Activated CD8-positive, alpha-beta memory T cell treated with anti-CD3 and anti-CD28 coated beads, Interleukin-2, amount 50 U/mL, for 4 hours (primary cell): ENCODE measurements at places on chromosomes 6 and 20.

- DNase-seq, result no peak
Measured at GRCh38 chr6:14676064-14676463, 558.5 kb downstream of the CD83 start.

DNA sequence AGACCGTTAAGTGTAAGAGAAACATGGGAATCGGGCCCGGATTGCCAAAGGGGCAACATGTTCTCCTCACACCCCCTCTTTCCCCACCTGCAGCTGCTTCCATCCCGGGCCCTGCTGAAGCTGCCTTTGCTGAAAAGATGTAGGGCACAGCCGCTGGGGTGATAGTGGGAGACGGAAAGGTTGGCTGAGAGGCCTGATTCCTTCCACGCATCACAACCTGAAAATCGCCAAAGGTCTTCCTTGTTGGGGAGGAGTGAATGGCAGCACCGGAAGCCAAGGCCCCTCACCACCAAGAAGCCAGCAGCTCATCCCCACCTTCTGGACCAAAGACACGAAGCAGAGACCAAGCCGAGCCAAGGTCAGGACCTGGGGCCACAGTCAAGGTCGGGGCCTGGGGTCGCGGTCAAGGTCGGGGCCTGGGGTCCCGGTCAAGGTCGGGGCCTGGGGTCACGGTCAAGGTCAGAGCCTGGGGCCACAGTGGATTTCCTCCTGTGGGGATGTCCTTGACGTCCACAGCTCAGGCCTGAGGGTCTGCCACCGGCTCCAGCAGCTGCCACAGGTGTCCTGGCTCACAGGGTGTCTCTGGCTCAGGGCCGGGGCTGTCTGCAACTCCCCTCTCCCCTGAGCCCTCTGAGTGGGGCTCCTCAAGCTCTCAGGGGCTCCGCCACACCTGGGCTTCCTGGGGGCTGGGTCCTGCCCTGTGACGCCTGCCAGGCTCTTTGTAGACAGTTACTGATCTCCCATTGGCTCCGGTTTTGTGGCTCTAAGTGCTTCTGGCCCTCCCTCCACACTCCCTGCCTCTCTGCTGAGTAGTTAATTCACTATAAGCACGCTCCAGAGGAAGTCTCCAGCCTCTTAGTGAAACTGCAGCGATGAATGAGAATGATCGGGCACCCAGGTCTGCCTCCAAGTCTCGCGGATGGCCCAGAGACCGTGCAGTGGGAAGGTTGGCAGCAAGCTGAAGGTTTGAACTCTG is 5.5 kb upstream of the CHRNA4 start:
- DNase-seq, result no peak

DNA sequence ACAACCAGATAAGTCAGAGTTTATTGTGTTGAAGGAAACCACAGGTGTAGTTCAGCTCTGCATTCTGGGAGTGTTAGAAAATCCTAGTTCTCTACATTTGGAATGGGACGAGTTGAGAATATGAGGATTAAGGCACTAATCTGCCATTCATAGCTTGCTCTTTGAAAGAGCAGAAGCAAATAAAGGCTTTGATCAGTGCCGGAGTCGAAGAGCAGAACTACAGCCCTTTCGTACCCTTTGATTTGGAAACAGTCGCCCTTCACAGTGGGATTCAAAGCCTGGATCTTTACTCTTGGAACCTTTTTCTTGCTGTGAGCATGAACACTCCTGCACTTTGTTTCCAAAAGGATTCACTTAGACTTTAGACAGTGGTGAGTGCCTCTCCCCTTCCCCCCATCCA is 523.9 kb upstream of the POU3F2 start:
- no peak for DNase-seq

- no peak for DNase-seq
Measured at GRCh38 chr20:17179840-17180239, 47.0 kb upstream of the PCSK2 start.

DNA sequence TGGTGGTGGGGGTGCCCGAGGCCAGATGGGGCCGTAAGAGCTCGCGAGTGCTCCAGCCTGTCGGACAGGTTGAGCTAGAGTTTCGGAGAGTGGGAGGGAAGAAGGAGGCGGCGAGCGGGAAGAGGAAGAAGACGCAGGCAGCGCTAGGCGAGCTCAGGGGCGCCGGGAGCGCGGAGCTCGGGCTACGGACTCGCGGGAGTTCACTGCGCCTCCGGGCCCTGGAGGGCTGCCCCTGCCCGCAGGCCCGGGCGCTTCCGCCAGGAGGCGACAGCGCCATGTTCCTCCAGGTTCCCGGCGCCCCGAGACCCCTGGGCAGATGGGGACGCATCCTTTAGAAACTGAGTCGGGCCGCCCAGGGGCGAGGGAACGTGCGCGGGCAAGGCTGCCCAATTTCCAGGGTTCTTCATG is 984 bp downstream of the TFAP2C start:
- no peak for DNase-seq

DNA sequence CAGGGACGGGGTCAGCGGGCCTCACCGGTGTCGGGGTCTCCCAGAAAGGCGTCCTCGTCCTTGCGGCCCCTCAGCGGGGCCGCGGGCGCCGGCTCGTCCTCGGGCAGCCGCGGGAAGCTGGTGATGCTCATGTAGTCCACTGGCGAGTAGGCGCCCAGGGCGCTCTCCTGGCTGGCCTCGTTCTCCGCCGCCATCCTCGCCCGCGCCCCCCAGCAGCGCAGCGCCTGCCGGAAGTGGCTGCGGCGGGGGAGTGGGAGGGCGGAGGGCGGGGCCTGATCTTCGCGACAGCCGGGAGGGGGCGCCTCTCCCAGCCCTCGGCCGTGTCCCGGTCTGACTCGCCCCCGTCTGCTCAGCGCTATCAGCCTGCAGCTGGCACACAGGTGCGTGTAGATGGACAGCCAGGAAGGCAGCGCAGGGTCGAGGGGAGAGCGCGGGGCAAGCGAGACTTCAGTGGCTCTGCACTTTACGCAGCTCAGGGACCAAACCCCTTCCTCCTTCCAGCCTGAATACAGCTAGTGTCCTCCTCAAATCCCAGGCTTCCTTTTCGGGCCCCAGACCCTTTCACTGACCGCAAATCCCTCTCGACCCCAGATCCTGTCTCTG is at the start of gene GGT7:
Gene GGT7 (minus strand): TSS at position 235 of the 603 bp plus-strand sequence. CDS start 41 bp downstream, at position 194.
- DNase-seq, result peak; percentile 90

GRCh38 chr6:16406966-16407365 is 168.6 kb downstream of the GMPR start:
- no peak for DNase-seq

- no peak for DNase-seq
Measured at GRCh38 chr20:24039196-24039595, 50.6 kb upstream of the GGTLC1 start.
